Tibial nerve (tissue), 4 donors: ENCODE measurements at places on chromosomes 4 and X. TPM values are rescaled to one million over a fixed set of nuclear protein-coding genes. Genes with fewer than 3 reads are reported as not detected.

- DNase-seq, result no peak
Measured at GRCh38 chr4:186204686-186205085, 13.3 kb downstream of the CYP4V2 start.

DNA sequence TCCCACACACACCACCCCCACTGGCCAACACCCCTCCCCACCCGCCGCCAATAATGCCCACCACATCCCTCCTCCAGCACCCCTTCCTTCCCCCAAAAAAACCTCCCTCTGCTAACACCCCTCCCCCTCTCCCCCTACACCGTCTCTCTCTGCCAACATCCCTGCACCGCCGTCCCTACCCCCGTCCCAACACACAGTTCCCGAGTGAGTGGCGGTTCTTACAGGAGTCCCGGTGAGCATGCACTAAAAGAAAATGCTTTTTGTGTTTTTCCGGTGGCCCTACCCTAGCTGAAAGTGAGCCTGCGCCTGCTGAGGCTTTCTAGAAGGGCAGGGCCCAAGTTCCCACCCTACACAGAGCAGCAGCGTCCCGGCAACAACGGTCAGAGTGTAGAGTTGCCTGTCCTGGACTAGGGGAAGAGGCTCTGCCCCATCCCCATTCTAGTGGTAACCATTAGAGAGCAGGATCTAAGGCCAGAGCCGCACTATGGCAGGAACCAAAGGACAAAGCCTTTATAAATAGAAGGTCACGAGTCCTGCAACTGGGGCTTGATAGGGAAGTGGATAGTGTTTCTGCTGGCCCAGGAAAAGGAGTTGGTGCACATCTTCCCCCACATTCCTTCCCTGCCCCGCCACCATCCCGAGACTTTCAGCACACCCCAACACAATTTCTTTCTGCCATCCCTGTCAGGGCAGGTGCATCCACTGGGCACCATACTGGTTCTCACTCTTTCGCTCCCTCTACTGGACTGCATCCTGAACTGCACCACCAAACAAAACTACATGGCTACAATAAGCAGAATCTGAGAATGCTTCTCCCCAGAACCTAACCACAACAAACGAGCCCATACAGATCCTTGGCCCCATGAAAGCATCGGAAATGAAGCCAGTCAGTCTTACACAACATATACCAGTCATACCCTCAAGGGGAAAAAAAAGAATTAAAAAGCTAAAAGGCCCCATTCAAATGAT, 78.1 kb upstream of the PAGE3 start:
- no peak for DNase-seq

DNA sequence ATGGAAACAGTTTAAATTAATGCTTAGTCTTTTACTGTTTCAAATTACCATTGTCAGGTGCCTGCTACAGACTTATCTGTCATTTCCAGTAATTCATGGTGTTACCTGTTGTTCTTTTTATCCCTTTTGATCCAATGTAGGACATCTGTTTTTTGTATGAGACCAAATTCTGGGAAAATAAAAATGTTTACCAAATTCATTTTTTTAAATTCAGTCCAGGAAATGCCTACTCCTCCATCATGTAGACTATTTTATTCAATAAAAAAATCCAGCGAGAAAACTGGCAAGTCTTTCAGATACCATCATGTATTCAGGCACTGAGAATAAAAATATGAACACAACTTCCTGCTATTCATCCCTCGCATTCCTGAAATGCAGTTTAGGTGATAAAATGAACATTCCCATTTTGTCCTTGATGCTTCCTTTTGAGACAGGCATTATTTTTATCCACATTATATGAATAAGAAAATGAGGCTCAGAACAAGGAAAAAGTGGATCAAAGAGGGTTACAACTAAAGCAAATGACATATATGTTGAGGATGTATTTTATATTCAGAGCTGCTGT, 584.2 kb downstream of the SPRY1 start:
- no peak for DNase-seq

- DNase-seq, result no peak
Measured at GRCh38 chrX:121479406-121479805, 432.0 kb downstream of the GLUD2 start.

Gene SOWAHD
- total RNA-seq, result not detected

- no peak for DNase-seq
Measured at GRCh38 chr4:113505044-113505443, 256.5 kb downstream of the CAMK2D start.

DNA sequence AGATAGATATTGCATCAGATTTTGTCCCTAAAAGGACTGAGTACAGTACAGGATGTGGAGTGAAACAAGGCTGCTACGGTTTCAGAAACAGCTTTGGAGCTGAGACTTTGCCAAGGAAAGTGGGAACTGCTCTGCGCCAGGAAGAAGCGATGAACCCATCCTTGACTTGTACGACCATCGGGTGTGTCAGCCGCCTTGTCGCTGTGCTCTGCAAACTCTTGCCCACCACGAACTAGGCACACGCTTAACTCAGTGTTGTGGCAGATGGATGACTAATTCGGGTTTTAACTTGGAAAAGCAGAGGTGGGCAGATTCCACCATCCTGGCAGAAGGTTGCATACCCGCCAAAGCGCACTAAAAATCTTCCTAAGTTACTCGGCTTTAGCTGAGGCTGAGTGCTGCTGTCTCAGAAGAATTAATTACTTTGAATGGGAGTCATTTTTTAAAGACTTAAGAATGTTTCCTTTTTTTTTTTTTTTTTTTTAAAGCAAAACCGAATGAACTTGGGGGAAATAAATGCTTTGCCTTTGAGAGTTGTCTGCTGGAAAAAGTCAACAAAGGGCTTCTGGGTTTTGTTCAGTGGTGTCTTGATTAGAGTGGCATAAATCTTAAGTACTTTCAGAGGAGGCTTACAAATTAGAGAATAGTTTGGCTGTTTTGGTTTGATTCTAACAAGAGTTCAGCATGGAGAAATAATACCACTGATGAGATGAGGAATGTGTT, 69.5 kb downstream of the SHROOM2 start:
- DNase-seq, result no peak

Gene TCEAL7
- 6.1 TPM for total RNA-seq

- no peak for DNase-seq
Measured at GRCh38 chrX:63285375-63285774, 65.8 kb downstream of the SPIN4 start.

DNA sequence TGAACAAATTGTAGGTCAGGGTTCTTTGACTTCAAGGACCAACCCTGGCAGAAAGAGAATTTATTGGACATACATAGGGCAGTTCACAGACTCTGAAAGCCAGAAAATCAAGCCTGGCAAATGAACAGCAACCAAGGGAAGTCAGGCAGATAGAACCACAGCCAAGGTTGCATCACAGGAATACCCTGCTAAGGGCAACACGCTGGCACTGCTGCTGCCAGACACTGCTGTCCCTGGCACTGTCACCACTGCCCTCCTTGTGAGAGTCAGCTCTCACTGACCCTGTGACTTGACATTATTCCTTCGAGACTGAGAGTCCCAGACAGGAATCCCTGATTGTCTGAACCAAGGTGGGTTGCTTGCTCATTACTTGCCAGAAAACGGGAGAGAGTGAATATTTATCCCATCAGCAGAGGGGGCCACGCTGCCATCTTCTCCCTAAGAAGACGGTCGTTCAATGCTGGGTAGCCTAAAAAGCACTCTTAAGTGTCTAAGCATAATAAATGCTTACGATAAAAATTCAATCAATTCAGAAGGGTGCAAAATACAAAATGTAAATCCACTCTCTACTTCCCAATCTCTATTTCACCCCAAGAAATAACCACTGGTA, 23.2 kb upstream of the PTTG2 start:
- no peak for DNase-seq

DNA sequence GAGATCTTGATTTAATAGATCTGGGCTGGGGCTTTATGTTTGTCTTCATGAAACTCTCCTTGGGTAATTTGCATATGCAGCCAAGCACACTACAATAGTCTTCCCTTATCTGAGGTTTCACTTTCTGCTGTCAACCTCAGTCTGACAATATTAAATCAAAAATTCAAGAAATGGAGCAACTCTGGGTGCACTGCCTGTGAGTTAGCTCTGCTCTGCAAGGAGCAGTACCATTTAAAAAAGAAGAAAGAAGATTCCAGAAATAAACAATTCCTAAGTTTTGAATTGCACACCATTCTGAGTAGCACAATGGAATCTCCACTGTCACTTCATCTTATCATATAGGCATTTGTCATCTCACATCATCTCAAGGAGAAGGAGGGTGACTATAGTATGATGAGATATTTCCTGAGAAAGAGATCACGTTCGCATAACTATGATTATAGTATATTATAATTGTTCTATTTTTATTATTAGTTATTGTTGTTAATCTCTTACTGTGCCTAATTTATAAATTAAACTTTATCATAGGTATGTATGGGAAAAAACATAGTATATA, 9.4 kb downstream of the FNIP2 start:
- DNase-seq, result no peak

DNA sequence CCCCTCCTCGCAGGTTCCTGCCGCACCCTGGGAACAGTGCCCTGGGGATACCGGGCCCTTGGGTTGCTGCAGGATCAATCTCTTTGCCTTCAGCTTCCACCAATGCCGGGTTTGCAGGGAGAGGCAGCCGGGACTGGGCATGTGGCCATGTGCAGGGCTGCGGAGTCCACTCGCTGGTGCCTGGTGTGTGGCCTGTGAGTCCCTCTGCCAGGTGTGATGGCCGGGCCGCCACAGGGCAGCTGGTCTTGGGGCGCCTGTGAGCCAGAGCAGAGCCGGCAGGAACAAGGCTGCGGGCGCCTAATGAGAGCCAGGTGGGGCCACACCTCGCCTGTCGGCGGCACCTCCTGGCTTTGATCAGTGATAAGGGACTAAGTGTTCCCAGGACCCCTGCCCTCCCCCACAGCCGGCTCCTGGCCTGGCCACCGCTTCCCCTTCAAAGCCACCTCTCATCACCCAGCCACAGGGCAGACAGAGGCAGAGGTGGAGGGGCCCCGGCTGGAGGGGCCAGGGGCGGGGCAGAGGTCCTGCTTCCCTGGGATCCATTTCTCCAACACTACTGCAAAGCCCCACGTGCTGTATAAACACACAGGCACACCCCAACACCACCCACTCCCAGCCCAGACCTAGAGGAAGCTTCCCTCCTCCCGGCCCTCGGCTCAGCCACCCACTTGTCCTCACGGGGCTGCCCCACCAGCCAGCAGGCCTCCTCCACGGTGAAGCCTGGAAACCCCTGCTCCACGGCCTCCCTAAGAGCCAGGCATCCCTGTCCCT, 132.7 kb downstream of the CPZ start:
- DNase-seq, result no peak

Gene HSD17B11
- total RNA-seq, result 62.4 TPM

DNA sequence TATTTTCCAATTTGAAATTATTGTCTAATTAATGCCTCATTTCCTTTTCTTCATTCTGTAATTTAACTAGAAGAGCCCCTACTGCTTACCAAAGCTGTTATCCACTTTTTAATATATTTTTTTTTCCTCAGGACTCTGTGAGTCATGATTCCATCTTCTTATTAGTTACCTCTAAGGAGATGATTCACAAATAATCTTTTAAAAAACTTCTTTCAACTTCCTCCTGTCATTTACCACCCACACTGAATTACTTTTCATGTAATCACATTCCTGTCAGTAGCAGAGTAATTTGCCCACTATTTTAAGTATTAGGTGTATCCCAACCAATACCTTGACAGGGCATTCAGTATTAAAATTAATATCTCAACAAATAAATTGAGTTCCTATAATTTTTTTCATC, 470.9 kb upstream of the ADGRL3 start:
- no peak for DNase-seq

- DNase-seq, result no peak
Measured at GRCh38 chr4:142975618-142976017, 129.5 kb upstream of the INPP4B start.
